ENCODE measurements at places on chromosomes 5 and 9. TPM values are rescaled to one million over a fixed set of nuclear protein-coding genes. Genes with fewer than 3 reads are reported as not detected.

C9 gene
- under 0.01 TPM for total RNA-seq

ADRA1B gene
- 1.2 TPM for total RNA-seq

RLN2 gene
- not detected for total RNA-seq

PTPRD gene
- total RNA-seq = 191 TPM

NDOR1 gene
- total RNA-seq = 3.3 TPM

DNA sequence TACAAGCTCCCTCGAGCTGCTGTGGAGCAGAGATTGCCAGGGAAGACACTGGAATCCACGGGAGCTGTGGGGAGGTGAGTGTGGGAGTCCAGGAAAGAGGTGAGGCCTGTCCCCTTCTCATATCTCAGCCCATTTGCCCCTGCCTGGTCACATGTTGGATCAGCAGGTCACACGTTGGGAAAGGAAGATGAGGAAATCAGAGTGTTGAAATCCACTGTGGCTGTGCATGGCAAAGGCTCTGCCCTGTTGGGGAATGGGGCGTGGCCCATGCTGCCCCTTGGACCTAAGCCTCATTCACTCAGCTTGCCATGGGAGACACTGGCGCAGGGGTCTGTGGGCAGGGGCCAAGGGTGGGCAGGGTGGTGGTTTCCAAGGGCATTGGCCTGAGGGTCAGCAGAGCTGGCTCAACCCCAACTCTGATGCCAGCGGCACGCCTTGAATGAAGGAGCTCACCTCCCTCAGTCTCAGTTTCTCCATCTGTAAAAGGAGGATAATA, 85.4 kb upstream of the CPEB4 start:
- DNase-seq = no peak

DNA sequence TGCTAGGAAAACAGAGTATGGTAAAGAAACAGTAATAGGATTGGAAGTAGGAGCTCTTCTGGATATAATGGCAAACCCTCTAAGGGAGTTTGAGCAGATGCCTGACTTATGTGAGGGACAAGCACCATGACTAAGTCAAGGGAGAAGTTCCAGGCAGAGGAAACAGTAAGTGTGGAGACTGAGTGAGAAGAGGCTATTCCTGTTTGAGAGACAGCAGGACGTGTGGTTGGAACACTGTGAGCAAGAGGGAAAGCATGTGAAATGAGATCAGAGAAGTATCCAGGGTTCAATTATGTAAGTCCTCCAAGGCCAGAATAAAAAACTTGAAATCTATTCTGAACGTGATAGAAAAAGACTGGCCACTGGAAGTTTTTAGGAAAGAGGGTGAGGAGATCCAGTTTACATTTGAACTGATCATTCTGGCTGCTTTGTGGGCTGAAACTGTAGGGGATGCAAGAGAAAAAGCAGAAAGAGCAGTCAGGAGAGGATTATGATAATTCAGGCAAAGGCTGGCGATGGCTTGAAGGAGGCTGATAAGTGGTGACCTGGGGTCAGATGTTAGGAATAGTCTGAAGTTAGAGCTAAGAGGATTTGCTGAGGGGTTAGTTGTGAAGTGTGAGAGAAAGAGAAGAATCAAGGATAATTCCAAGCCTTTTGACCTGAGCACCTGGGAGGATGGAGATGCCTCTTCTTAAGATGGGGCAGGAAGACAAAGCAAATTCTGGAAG, 19.2 kb downstream of the DMAC1 start:
- no peak for DNase-seq

- no peak for DNase-seq
These were observed 4.3 kb downstream of the LCP2 start for GRCh38 chr5:170293273-170293672.

DNA sequence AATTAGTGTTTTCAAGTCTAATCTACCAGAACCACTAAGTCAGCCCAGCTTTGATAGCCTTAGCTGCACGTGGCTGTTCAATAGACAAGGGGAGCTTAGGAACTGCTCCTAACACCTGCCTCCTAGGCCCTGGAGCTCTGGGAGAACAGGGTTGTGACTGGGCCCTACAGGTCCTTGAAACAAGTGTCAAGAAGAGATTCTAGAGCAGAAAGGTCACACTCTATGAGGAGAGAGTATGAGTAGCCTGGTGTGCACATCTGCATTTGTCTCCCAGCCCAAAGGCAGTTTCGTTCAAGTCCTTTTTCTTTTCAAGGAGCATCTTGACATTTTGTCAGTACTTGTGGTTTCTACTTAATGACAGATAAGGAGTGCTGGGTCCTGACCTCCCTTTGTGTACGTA, 206.1 kb downstream of the PRELID2 start:
- DNase-seq = no peak

GRCh38 chr9:33265211-33265865, 489 bp downstream of the CHMP5 start:
- no peak for DNase-seq

DNA sequence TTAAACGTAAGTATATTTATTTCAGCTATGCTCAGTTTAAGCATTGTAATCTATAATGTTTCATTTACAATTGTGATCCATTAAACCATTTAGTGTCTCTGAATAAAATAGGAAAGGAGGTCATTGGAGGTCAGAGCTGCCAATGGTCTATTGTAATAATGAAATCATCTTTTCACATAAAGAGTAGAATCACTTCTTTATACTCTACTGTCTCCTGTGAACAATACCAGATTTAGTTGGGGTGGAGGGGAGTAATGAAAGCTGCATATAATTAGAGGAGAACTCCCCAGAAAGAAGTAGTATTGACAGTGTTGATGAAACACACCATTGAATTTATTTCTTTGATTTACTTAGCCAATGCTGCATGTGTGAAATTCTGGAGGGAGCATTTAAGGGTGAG, 35.1 kb upstream of the ZFYVE16 start:
- peak; percentile 9 for DNase-seq
